ENCODE measurements at places on chromosomes 4 and X.
A peak's percentile ranks its signal among the peaks of the same experiment; 100 is the strongest.

DNA sequence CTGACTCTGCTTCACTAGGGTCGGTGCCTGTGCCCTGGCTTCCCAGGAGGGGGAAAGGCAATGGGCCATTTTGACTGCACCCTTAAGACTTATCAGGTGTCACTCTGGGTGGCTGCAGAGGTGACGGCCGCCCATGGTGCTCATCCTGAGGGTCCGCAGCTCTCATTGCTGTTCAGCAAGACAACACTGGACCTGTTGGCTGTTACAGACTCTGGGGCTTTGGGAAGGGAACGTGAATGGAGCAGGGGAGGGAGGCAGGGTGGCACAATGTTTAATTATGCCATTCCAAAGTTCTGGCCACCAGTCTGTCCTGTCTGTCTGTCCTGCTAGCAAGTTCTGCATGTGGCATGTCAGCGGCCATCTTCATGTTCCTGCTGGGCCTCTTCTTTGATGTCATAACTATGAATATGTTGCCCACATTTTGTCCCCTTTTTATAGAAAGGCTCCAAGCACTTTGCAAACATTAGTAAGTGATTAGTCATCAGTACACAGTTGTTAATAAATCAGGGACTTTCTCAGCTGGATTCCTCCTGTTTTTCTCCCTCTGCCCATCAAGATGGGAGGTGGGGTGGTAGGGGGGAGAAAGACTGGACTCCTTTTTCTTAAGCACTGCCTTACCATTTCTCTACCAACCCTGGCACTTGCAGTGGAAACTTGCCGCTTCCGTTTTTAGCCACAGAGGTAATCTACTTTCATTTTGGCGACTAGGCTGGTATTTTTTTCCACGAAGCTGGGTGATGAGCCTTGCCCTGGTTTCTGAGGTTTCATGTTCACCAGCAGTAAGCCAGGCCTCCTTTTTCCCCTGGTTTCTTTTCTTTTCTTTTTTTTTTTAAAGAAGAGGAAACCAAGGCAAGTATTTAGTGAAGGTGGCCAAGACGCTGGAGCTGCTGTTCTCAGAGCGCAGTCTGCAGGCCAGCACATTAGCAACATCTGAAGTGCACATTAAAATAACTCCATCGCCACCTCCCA lies 88.6 kb upstream of the TRIM2 start:
- peak; percentile 80 for DNase-seq

DNA sequence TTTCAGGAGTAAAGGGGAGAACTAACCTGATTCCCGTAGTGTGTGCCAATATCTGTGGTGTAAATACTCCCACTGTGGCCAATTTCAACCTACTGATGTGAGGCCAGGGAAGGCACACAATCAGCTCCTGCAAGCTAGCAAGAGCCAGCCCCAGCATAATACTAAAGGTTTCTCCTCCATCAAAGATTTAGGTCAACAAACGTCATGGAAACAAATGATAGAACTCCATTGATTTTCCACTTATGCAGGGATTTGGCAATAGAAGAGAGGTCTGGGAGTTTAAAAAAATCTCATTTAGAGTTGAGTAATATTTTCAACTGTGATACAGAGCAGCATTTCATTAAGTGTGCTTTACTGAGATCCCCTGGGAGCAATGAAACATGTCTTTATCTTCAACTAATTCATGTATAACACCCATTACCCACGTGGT lies 15.8 kb upstream of the VEGFD start:
- peak; percentile 71 for DNase-seq

GRCh38 chr4:177185151-177185550 lies 124.5 kb upstream of the NEIL3 start:
- DNase-seq = no peak

- DNase-seq = no peak
These were observed 49.5 kb upstream of the MAGEA8 start for GRCh38 chrX:149831473-149831872.

GRCh38 chr4:77264826-77265225 lies 107.8 kb downstream of the CCNG2 start:
- no peak for DNase-seq

GRCh38 chr4:83268491-83268890 lies 16.1 kb downstream of the COQ2 start:
- DNase-seq = no peak

- DNase-seq = peak; percentile 73
These were observed 164.9 kb downstream of the DHX15 start for GRCh38 chr4:24419181-24420034.

DNA sequence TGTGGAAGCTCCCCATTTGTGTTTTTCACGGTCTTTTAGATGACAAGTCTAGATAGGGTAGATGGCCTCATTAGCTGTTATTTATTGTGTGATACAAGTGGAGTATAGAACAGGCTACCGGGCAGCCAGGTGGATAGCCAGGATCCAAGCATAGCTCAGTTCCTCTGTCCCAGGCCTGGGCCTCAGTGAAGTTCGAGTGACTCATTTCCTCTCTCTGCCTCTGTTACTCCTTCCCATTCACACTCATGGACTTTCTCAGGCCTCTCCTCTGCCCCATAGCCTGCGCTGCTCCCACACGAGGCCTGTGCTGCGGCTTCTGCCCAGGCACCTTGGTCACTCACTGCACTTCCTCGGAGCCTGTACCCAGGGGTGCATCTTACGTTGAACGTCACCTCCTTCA lies 54.5 kb downstream of the TENM3 start:
- DNase-seq = peak; percentile 43

DNA sequence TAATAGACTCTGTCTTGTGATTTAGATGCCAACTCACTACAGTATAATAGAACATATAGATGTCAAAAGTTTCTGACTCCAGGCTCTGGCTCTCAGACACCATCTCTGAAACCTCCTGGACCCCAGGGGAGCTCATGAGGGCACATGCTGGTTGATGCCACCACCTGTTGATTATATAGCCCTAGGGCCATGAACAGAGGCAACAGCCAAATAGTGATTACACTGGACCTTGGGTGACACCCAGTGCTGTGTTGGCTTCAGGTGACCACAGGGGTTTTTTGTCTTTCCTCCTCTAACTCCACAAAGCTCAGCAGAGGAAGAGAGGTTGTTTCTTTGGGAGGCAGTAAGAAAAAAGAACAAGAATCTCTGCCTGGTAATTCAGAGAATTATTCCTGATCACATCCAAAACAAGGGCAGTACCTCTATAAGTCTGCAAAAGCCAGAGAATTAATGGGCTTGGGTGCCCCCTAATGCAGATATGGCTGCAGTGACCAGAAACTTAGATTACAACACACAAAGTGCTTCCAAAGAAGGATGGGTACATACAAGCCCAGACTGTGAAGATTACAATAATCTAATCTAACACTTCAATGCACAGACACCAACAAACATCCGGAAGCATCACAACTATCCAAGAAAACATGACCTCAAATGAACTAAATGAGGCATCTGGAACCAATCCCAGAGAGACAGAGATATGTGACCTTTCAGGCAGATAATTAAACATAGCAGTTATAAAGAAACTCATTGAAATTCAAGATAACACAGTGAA lies 1920.6 kb downstream of the ARAP2 start:
- DNase-seq = peak; percentile 49

- DNase-seq = no peak
These were observed 512.9 kb downstream of the FAT4 start for GRCh38 chr4:125827696-125828052.

DNA sequence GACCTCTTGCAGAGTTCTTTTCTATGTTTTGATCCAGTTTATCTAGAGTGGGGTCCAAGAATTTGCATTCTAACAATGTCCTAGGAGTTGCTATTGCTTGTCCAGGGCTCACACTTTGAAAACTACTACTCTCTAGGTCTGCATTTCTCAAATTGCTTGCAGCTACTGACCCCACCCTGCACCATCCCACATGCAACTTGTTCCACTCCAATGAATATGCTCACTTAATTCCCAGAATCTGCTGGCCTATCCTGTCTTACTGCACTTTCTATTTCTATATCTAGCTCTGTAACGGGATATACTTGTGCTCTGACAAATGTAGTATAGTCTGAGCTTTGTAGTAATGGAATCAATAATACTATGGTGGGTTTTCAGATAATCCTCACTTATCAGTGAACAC lies 570.3 kb downstream of the IQCM start:
- DNase-seq = no peak

DNA sequence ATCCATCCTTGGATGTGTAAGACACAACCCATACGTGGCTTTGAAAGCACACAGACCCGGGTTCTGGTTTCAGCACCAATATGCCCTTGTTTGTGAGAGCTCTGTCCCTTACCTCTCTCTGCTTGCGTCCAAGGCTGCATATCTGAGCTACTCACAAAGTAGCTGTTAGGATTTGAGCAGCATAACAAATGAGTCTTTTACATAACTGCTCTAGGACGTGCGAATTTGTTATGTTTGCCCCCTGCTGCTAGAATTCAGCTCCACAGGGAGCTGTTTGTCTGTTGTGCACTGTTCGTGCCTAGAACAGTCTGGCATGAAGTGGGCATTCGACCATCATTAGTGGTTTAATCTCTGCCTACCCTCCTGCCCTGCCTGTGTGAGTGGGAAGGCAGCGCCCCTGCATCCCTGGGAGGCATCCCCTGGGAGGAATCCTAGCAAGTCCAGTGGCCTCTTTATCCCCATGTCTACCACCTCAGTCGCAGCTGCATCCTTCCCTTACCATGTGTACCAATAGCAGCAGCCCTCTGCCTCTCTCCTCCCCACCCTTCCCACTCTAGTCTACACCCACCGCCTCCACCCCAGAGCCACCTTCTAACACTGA lies 42.1 kb downstream of the SLC2A9 start:
- no peak for DNase-seq

DNA sequence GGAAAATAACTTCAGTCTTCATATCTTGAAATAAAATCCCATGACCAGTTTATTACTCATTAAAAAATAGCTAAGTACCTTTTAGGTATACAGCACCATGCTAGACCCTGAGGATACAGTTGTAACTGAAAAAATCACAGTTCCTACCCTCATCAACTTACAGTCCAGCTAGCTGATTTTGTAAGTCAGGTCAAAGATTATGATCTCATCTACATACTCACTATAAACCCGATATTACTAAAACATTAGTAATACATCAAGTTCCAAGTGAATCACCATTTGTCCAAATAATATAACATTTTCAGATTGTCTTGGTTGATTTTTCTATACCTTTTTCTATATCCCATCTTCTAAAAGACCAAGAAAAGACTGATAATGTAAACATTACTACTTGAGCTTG lies 333.9 kb downstream of the INPP4B start:
- DNase-seq = peak; percentile 65

- DNase-seq = no peak
These were observed 112.0 kb downstream of the IRF2 start for GRCh38 chr4:184362396-184362795.

GRCh38 chr4:158051401-158052235 lies 121.2 kb downstream of the GASK1B start:
- peak; percentile 97 for DNase-seq

DNA sequence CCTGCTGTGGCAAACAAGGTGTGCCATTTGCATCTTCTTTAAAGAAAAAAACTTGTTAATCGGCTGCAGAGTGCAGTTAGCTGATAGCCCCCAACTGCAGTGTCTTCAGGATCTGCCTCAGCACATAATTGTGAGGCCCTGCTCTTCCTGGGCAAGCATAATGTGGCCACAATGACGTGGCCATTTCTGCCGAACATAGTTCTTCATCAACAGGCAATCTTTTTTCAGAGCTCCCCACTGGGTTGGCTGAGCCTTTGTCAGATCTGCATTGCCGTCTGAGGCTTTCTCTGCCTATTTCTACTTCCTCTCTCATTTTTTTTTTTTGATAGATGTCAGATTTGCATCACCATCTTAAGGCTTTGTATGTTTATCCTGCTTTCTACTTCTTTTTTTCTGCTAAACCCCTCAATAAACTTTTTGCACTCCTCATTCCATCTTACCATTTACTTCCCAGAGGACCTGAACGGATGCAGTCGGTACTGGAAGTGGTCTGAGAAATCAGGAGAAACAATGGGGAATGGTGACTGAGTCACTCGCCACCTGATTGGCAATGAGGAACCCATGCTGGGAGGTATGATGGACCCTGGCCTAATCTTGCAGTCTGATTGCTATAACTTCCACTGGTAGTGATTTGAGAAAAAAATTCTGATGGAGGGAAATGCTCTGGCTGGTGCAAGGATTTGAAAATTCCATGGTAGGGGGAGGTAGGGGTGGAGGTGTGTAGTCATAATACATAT lies 21.2 kb upstream of the TAB3 start:
- peak; percentile 12 for DNase-seq

- DNase-seq = no peak
These were observed 289.8 kb downstream of the ARHGAP10 start for GRCh38 chr4:148021686-148022085.

- DNase-seq = peak; percentile 7
These were observed 53.6 kb downstream of the CORIN start for GRCh38 chr4:47784222-47784621.

DNA sequence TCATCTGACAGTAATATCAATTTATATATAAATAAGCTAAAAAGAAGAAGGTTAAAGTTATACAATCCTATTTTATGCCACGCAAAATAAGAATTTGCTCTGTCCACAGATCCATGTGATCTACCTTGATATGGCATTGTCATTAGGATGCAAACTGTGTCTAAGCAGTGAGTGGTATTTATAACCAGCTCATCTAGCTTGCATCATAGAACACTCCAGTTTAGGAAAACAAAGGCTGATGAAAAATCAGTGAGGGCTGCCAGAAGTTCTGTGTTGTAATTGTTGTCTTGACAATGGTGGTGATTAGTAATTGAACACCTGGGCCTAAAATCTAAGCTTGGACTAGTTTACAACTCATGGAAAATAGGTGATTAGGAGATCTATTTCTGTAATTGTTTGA lies 111.0 kb downstream of the CPE start:
- peak; percentile 51 for DNase-seq

- DNase-seq = no peak
These were observed 91.2 kb upstream of the SORBS2 start for GRCh38 chr4:185903205-185903604.

- no peak for DNase-seq
These were observed 136.6 kb downstream of the ARSF start for GRCh38 chrX:3177851-3178250.

DNA sequence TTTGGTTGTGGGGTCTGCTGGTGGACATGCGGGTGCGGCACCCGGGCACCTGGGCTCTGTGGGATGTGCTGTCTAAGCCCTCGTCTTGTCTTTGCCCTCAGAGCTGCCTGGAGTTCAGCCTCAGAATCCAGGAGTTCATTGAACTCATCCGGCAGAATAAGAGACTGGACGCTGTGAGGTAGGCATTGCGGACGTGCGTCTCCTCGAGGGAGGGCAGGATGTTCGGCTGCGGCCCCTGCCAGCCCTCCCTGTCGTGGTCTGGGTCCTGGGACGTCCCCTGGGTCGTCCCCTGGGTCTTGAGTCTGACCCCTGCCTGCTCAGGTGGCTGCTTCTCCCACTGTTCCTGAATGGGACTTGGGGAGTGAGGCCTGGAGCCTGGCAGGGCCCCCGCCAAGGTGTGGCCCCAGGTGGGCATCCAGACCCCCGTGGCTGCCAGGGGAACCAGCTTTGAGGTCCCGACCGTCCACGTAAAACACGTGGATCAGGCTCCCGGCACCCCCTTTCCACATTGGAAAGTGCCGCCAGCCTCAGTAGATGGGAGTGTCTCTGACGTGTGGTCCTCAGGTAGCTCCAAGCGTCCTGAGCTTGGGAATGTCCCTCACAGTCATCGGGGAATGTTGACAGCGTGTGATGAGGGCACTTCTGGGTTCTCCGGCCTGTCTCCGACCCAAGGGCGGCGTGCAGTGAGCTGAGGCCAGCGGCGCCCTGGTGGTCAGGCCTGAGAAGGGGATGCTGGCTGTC lies 19.3 kb upstream of the UVSSA start:
- DNase-seq = no peak

GRCh38 chr4:112341033-112341432 lies 43.9 kb downstream of the ALPK1 start:
- DNase-seq = no peak

- DNase-seq = no peak
These were observed 36.1 kb downstream of the HERC6 start for GRCh38 chr4:88414755-88415154.

Measured in fibroblast of mammary gland (primary cell).